CD4-positive, alpha-beta T cell treated with Interleukin-4 for 4 hours (primary cell): ENCODE measurements at places on chromosomes 13 and 19.
A peak's percentile ranks its signal among the peaks of the same experiment; 100 is the strongest.

DNA sequence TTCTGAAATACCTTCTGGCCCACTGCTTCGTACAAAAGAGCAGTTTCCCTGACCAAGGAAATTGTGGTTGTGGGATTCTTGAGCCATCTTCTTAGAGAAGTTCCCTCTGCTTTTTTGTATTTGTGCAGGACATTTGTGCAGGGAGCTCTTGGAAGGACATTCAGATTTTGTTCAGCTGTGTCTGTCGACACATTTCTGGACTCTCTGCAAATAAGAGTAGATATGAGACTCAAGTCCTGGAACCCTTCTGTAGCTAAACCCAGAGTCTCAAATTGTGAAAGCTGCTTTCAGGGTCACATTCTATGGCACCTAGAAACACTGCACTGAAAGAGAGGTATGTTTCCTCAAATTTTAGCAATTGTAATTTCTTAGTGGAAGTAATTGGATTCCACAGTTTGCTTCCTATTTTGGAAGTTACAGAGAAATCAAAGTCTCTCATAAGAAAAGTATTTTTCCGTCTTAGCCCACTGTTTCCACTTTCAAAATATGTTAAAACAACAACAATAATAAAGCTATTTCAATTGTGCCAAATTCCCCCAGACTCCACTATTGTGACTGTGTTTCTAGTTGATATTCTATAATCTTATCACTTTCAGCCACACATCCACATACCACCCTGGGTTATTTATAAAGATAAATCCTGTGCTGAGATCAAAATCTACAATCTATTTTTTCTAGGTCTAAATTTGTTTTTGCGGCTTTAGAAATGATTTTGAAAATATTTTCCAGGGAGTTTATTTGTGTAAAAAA is 224.0 kb downstream of the COG6 start:
- DNase-seq: no peak

GRCh38 chr19:3914199-3914598 is 18.7 kb upstream of the NMRK2 start:
- no peak for DNase-seq

- DNase-seq: no peak
Observed at GRCh38 chr19:46546194-46546896, 50.7 kb upstream of the PNMA8B start.

- DNase-seq: no peak
Observed at GRCh38 chr13:97395447-97396136, 38.4 kb upstream of the RAP2A start.

- no peak for DNase-seq
Observed at GRCh38 chr19:14746886-14747285, 31.5 kb downstream of the ADGRE2 start.

GRCh38 chr13:51815848-51816247 is 11.9 kb upstream of the DHRS12 start:
- no peak for DNase-seq

- DNase-seq: no peak
Observed at GRCh38 chr19:17553256-17553655, 2.2 kb upstream of the COLGALT1 start.

GRCh38 chr19:1513499-1514294 is 878 bp upstream of the ADAMTSL5 start:
- DNase-seq: peak; percentile 52

- DNase-seq: no peak
Observed at GRCh38 chr13:26446751-26447150, 110.7 kb upstream of the WASF3 start.

DNA sequence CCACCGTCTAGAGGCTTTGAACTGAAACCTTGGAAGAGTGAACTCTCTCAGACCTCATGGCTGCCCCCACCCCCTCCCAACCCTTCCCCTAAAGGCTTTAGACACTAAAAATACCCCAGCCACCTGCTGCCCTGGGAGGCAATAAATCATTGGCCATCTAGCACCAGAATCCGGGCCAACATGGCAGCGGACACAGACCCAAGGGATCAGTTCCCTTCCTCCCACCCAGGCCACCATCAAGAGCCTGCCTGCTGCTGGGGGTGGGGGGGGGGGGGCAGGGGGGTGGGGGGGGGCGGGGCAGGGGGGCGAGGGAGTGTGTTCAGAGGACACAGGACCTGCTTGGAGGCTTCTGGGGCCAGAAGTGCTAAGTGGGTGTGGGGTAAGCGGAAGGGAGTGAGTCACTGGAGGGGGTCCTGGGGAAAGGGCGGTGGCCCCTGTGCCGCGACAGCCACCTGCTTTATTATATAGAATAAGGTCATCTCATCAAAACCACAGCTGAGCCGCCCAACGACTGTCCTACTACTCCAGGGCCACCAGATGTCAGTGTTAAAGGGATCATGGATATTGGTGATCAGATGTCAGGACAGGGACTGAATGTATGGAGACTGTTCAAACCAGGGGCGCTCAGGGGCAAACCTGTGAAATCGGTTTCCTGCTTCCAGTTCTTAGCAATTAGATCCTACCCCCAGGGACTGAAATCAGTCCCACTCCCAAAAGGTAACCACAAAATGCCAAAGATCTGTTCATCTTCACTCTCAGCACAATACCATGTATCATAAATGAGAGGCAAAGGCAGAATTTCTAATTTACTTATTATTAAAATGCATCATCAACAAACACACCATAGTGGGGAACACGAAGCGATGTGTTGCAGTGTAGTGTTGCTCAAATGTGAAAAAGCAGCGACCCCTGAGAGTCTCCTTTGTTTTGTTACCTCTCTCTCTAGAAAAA is 24.3 kb downstream of the ARL11 start:
- peak; percentile 21 for DNase-seq

- no peak for DNase-seq
Observed at GRCh38 chr19:44112802-44113137, 429 bp upstream of the ZNF225 start.

DNA sequence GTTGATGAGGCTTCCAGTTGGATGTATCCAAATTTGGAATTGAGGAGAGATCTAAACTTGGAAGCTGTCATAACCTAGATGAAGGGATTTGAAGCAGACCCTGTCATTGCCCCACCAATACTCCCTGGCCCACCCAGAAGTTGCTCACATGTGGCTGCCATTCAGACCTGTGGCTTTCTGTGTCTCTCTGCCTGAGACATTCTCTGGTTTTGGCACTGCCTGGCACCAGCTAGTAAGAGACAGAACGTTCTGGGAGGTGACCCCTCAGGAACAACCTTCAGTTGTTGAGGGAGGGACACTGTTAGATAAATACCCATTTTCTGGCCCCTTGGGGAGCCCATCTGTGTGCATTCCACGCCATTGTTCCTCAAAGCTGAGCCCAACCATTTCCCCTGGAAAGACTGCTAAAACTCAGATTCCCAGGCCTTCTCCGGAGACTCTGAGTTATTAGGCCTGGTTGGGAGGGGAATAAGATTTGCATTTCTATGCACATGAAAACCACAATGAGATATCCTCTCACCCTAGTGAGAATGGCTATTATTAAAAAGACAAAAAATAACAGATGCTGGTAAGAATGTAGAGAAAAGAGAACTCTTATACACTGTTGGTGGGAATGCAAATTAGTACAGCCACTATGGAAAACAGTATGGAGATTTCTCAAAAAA is 290.4 kb downstream of the TSHZ3 start:
- no peak for DNase-seq

GRCh38 chr19:40411958-40412499 is 1.1 kb downstream of the PRX start:
- no peak for DNase-seq

DNA sequence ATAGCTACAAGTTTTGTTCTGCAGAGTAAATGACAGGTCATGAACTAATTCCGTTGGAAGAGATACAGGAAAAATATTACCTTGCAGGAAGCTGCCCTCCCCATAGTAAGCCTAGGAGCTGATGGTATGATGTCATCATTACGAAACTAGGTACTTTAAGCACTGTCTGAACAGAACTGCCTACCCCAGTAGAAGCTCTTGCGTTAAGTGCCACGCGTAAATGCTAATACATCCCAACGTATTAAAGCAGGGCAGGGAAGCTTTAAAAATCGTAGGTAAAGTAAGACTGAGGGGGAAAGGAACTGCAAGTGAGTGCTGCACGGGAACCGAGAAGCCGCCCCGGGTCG is 572 bp downstream of the UGGT2 start:
- no peak for DNase-seq

- no peak for DNase-seq
Observed at GRCh38 chr13:109468123-109468522, 318.3 kb downstream of the IRS2 start.

DNA sequence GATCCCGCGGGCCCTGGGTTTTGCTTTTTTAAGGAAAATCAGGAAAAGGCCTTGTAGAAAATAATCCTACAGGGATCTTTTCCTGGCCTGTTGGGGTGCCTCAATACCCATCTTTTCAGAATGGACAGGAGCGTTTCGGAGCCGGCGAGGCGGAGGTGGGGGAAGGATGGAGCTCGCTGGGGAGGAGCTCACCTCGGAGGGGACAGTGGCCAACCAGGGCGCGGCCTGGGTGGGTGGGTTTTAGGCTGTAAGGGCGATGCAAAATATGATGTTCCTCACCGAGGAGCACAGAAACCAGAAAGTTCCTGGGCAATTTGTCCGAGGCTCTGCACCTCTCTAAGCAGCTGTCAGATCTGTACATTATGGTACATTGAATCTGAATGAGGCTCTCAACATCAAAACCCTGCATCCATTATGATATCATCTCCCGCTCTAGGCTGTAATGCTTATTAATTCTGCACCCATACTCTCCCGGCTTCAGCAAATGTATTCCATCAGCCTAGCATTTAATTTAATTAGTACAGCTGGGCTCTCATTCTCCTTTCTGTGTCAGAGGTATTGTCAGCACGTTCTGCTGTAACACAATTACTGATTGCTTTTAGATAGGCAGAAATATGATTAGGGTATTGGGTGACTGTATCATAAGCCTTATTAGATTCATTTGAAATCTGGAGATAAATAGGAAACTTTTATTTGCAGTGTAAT is 90.3 kb upstream of the SOX1 start:
- DNase-seq: no peak

DNA sequence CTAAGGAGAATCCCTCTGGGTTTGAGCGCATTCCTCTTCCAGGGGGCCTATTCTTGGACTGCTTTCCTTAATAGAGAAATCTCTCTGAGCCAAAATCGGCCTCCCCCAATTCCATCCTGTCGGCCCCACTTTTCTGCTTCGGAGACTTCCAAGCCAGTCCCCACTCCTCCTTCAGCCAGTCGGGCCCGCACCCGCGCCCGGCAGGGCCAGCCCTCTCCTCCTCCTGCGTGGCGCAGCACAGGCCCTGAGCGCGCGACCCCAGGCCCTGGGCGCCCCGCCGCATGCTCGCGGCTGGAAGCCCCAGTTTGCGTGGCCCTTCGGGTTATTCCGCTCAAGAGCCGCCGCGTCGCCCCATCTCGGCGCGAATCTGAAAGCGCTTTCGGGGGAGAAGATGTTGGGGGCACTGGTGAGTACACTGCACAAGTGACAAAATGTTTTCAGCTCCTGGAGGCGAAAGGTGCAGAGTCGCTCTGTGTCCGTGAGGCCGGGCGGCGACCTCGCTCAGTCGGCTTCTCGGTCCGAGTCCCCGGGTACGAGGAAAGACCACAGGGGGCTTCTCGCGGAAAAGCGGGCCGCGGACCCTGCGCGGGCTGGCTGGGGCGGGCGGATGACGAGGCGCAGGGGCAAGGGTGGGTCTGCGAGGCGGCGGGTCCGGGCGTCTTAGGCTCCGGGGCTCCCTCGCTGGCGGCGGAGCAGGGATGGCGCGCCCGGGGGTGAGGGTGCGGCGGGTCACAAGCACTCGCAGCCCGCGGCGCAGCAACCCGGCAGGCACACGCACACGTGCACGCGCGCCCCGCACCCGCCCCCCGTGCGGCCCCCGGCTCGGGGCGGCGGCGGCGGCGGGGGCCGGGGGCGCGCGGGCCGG is at the start of gene IL17D:
TSS of gene IL17D (plus strand) at position 785 of the 865 bp plus-strand sequence. CDS start 303 bp downstream, outside the sequence.
- peak; percentile 17 for DNase-seq

DNA sequence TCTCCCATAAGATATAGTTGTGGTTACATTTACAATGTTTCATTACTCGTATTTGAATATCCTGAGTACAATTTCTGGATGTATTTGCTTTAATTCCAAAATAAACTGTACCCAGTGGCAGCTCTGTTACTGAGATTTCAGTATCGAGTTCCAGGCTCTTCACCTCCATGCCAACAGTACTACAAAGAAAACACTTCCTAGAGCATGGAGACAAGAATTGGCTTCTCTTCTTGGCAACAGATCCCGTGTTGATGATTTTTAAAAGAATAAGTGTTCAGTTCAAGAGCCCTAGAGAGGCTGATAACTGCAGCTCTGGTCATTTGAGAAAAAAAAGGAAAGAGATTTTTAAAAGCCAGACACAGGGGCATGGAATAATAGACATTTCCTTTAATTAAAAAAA is 302.8 kb downstream of the EFNB2 start:
- no peak for DNase-seq

- DNase-seq: no peak
Observed at GRCh38 chr13:62702502-62702901, 1286.9 kb upstream of the PCDH20 start.

- no peak for DNase-seq
Observed at GRCh38 chr19:11460207-11460606, 20.6 kb downstream of the ELAVL3 start.

DNA sequence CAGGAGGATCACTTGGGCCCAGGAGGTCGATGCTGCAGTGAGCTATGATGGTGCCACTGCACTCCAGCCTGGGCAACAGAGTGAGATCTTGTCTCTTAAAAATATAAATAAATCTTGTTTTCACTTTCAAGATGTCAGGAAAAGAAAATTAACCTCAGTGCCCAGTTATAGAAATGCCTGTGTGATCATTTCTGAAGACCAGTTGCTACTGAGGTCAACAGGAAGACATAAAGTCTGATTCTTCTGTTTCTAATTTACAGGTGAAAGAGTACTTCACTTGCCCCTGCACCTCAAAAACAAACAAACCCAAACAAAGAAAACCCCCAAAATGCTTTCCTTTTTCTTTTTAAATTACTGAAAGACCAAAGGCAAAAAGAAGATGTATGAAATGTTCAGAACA is 174.3 kb upstream of the NBEA start:
- no peak for DNase-seq

DNA sequence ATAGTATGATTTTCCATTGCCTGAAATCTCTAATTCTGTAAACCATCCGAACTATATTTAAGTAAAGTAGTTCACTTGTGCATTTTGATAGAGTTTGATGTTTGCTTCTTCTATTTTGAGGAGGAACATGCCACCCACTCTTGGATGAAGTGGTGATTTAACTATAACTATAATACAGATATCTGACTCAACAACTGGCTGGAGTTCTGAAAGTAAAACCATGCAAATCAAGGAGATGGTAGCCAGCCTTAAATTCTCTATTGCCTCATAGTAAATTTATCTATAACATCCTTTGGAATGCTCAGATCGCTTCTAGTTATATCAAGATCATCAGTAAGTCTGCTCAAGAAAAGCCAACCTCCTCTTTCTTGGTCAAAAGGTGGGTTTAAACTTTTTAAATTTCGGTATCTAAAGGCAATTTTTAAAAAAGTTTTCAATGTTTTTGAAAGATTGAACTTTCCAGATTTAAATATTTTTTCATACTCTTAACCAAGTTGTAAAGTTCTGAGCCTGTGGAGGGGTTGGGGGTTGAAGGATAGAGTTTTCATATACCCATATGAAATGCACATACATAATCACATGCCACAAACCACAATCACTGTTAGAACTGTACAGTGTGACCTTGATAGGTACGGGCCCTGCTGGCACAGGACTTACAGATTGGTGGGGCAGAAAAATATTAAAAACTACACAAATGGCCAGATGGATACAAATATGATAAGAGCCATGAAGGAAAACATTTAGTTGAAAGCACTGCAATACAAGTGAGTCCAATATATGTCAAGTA is 90.5 kb upstream of the RFC3 start:
- no peak for DNase-seq

GRCh38 chr19:1873524-1874473 is 10.4 kb upstream of the KLF16 start:
- DNase-seq: no peak
